T-helper 17 cell (primary cell): ENCODE measurements at places on chromosomes 7 and 10. TPM values are rescaled to one million over a fixed set of nuclear protein-coding genes. Genes with fewer than 3 reads are reported as not detected.

- DNase-seq, result no peak
These were observed 108.8 kb downstream of the AHR start for GRCh38 chr7:17407229-17407628.

GRCh38 chr10:76830218-76830617 lies 807.4 kb downstream of the KCNMA1 start:
- DNase-seq, result no peak

DNA sequence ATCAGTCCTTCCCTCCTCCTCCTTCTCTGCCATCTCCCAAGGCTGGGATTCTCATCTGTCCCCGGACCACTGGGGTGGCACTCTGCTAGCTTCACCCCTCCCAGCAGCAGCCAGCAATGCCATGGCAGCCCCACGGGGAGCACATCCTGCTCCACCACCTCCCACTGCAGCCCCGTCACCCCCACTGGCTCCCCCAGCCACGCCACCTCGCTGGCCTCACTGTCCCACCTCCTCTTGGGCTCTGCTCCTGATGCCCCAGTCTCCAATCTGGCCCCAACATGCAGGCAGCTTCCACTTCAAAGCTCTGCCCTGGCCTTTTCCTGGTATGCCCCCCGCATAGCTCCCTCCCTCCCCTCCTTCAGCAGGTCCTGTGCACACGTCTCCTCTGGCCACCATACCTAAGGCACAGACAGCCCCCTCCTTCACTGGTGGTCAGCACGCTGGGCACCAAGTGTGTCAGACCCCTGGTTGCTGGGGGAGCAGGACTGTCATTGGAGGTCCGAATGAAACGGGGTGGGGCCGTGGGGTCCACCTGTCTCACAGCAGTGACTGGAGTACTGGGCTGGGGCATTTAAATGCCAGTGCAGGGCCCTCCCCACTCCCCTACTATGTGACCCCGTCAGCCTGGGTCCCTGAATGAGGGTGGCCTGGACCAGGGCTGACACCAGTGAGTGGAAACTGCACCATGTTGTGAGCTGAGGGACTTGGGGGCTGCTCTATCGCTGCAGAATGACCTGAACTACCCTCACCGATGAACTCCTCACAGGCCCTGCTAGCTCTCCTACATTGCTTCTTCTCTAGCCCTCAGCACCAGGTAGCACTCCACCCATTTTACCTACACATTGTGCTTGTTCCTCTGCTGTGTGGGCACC lies 38.7 kb downstream of the RASGEF1A start:
- DNase-seq, result peak; percentile 1

GRCh38 chr10:28177944-28178637 lies 124.8 kb downstream of the MPP7 start:
- DNase-seq, result no peak

GRCh38 chr10:115814542-115814941 lies 458.5 kb downstream of the GFRA1 start:
- DNase-seq, result no peak

GRCh38 chr10:65940816-65941662 lies 984.8 kb upstream of the LRRTM3 start:
- no peak for DNase-seq

- DNase-seq, result no peak
These were observed 269.4 kb downstream of the NXPH1 start for GRCh38 chr7:8702807-8703206.

GRCh38 chr10:314871-315270 lies 179.6 kb downstream of the ZMYND11 start:
- no peak for DNase-seq

DNA sequence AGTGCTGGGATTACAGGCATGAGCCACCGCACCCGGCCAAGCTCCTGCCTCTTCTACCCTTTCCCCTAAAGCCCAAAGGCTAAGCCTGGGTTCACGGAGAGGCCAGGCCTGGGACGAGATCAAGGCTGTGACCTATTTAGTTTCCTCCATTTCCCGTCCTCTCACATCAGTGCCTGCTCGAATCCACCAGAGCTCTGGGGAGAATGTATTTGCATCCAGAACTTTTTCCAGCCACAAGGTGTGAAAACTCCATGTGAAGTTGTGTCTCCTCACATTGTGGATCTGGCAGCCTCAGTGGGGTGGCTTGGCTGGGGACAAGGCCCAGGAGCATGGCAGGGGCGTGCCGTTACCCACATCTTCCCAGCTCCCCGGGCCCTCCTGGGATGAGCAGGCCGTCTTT lies 38.0 kb downstream of the SMKR1 start:
- DNase-seq, result no peak

DNA sequence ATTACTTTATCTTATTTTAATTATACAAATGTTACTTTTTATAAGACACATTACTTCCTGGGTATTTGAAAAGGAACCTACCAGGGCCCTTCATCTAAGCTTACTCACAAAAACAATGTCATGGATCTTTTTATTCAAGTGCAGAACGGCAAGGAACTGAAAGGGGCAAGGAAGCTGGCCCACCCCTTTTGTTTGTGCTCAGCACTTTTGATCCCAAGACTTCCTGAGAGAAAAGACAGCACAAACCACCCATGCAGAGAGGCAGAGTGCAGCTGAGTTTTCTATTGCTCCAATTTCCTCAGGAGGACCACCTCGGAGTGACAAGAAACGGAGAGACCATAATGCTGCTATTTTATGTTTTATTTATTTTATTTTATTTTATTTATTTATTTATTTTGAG lies 232.0 kb upstream of the NRP1 start:
- no peak for DNase-seq

DNA sequence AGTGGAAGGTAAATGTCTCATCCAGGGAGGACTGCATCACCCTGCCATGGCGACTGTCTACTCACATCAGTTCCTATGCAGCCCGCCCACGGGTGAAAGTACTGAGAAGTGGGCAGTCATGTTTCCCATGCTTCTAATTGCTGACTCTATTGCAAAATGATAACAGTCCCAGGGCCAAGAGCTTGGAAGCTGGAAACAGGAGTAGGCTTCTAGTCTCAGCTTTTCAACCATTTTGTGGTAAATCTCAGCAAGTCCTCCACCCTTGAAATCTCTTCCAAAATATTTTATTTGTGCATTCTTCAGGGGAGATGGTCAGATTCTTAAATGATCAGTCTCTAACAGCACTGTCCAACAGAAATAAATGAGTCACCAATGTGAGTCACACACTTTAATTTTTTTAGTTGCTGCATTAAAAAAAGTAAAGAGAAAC lies 48.1 kb upstream of the TARP start:
- DNase-seq, result no peak

GRCh38 chr7:68914006-68914405 lies 684.3 kb upstream of the AUTS2 start:
- no peak for DNase-seq

- DNase-seq, result no peak
These were observed 47.7 kb upstream of the ATRNL1 start for GRCh38 chr10:115045499-115045898.

GRCh38 chr10:4127518-4128315 lies 342.7 kb upstream of the KLF6 start:
- no peak for DNase-seq

GRCh38 chr10:106396192-106396591 lies 768.3 kb downstream of the SORCS1 start:
- no peak for DNase-seq

- DNase-seq, result no peak
These were observed 60.9 kb upstream of the ADRB1 start for GRCh38 chr10:113982769-113983168.

GRCh38 chr10:119526621-119527592 lies 15.6 kb downstream of the RGS10 start:
- DNase-seq, result no peak

GRCh38 chr7:29467193-29467926 lies 96.3 kb upstream of the PRR15 start:
- DNase-seq, result no peak

DNA sequence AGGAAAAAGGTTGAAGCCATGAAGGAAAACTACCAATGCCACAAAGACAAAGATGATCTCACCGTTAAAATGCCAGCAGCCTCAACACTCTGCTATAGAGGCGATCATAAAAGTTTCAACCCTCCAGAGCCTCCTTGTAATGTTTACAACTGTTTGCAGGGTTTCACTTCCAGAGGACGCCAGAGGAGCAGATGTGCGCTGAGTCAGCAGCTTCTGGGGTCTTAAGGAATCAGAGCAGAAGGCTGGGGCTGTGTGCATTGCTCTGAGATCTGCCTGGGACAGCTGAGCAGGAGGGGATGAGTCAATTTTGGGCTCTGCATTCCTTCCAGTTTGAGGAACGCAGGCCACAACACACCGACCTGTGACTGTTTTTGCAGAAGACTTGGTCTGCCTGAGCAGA lies 98.3 kb downstream of the TMEM130 start:
- no peak for DNase-seq

- DNase-seq, result no peak
These were observed 63.5 kb downstream of the LGI1 start for GRCh38 chr10:93821051-93821772.

DNA sequence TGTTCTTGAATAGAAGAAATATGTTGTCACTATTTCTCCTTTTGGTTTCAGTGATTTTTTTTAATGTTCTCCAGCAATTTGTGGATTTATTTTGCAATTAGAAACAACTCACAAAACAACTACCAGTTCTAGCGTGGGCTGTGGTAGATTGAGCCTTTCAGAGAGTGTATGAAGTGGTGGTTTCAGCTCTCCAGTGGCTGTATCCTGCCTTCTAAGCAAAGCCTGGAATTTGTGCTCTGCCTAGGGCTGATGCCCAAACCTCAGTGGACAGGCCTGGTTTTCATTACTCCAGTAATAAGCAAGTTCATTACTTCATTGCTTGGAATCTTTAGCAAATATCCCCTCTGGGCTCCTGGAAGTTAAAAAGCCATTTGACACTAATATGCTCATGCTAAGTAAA lies 35.9 kb downstream of the APBB1IP start:
- no peak for DNase-seq

DNA sequence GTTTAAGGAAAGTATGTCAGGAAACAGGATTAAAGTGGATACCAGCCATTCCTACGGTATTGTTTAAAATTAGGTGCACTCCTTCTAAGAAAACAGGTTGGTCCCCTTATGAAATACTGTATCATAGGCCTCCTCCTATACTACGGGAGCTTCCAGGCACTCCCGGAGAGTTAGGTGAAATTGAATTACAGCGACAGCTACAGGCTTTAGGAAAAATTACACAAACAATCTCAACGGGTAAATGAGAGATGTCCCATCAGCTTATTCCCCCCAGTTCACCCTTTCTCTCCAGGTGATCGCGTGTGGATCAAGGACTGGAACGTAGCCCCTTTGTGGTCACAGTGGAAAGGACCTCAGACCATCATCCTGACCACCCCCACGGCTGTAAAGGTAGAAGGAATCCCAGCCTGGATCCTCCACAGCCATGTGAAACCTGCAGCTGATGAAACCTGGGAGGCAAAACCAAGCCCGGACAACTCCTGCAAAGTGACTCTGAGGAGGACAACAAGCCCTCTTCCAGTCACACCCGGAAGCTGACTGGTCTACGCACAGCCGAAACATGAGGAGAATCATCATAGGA lies 25.1 kb upstream of the GHITM start:
- no peak for DNase-seq

- DNase-seq, result no peak
These were observed 35.8 kb downstream of the ALOX5 start for GRCh38 chr10:45409782-45410181.

DNA sequence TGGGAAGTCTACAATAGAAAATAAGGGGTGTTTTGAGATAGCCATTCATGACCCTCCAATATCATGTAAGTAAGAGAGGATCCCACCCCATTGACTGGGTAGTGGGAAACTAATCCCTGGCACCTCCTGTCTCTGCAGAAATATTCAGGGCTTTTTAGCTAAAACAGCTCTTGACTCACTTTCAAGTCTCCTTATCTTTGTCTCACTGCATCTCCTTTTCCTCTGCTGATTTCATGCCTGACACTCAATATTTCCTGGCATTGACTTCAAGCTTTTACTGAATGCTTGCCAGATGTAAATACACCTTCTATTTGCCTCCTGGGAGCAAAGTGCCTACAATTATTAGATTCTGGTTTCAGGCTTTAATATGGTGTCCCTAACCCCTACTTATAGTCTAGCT lies 57.1 kb downstream of the CHRM2 start:
- DNase-seq, result no peak

- DNase-seq, result no peak
These were observed 65.4 kb downstream of the UBE3C start for GRCh38 chr7:157204134-157204533.

- DNase-seq, result no peak
These were observed 31.2 kb downstream of the GSTO2 start for GRCh38 chr10:104300002-104300735.

- DNase-seq, result no peak
These were observed 7.2 kb downstream of the C10orf90 start for GRCh38 chr10:126663328-126663727.

DNA sequence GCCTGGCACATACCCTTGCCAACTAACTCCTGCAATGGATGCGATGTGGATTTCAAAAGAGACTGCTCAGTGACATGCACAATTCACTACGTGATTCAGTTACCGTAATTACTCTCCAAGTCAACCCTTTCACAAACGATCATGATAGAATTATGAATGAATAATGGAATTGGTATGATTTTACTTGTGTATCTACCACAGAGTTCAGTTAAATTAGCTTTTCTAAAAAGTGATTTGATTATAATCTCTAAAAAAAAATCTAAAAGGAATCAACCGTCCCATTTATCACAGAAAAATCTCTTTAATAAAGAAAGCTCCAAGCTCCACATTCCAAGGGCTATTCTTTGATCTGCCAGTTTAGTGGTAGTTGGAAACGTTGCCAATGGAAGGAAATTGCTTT lies 30.4 kb upstream of the RSU1 start:
- no peak for DNase-seq

GRCh38 chr7:20440472-20441105 lies 109.9 kb downstream of the ITGB8 start:
- DNase-seq, result no peak

- DNase-seq, result no peak
These were observed 25.5 kb upstream of the EBLN1 start for GRCh38 chr10:22243321-22243720.

DNA sequence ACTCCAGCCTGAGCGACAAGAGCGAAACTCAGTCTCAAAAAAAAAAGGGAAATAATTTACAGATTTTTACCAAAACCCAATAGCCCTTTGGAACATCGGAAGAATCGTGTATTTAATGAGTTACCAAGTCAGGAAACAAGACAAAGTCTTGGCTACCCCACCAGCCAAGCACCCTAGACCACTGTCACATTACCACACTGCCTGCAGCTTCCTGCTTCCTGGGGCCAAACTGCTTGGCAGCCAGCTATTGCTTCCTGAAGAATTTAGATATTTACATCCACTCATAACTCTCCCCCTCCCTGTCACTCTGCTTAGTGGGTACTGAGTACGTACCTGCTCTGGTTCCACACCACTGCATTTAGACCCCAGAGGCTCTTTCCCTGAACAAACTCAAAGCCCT lies 14.1 kb upstream of the TNPO3 start:
- DNase-seq, result no peak

- no peak for DNase-seq
These were observed 79.7 kb downstream of the CDH23 start for GRCh38 chr10:71476228-71477011.

GRCh38 chr10:120962756-120963593 lies 111.8 kb downstream of the WDR11 start:
- DNase-seq, result no peak

GRM3 gene
- not detected for total RNA-seq

DENND2A gene
- not detected for total RNA-seq

OGDHL gene
- total RNA-seq, result not detected

RAB18 gene
- total RNA-seq, result 112 TPM

TRIL gene
- not detected for total RNA-seq

KIAA1217 gene
- 0.39 TPM for total RNA-seq

MYH16 gene
- total RNA-seq, result not detected

ATRNL1 gene
- total RNA-seq, result not detected

MRC1 gene
- total RNA-seq, result 0.07 TPM

CCDC172 gene
- not detected for total RNA-seq

CACNB2 gene
- not detected for total RNA-seq

EFCAB10 gene
- 1.5 TPM for total RNA-seq

AKR1B15 gene
- total RNA-seq, result not detected

CYP3A7 gene
- not detected for total RNA-seq
